ENCODE measurements at places on chromosomes 6 and 20. TPM values are rescaled to one million over a fixed set of nuclear protein-coding genes. Genes with fewer than 3 reads are reported as not detected.

DNA sequence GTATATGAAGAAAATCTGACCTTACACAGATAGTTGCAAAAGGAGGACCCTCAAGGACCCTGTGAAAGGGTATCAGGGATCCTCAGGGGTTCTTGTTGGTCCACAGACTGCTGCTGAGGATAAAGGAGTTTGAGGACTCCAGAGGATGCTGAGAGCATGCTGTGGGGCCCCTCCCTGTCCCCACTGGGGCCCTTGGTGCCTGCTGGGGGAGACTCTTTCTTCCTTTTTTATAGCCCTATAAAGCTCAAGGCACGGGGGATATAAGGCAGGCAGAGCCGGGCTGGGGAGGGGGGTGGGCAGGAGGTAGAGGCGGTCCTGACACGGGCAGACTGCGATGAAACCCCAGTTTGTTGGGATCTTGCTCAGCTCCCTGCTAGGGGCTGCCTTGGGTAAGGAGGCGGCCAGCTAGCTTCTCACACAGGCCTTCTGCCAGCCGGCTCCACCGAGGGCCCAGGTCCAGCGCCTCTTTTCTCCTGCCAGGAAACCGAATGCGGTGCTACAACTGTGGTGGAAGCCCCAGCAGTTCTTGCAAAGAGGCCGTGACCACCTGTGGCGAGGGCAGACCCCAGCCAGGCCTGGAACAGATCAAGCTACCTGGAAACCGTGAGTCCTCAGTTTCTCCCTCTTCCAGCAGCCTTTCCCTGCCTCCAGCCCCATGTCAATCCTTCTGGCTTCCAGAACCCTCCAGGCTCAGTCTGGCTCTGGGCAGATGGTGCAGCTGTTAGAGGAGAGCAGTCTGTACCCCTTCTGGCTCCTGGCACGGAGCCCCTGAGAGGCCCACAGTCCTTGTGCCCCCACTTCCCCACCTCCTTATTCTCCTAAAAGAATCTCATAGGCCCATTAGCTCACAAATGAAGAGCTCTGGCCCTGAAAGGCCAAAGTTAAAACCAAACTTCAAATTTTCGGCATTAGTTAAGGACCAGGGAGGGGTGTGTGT lies at the start of gene LY6G6D:
TSS of gene LY6G6D (plus strand) at position 327 of the 937 bp plus-strand sequence. CDS start at position 335, 8 bp downstream.
- no peak for DNase-seq

GRCh38 chr20:47355489-47356219 lies 845 bp downstream of the ZMYND8 start:
- no peak for DNase-seq

Gene RNGTT
- total RNA-seq: 21.1 TPM

Gene CD109
- total RNA-seq: 7.4 TPM

DNA sequence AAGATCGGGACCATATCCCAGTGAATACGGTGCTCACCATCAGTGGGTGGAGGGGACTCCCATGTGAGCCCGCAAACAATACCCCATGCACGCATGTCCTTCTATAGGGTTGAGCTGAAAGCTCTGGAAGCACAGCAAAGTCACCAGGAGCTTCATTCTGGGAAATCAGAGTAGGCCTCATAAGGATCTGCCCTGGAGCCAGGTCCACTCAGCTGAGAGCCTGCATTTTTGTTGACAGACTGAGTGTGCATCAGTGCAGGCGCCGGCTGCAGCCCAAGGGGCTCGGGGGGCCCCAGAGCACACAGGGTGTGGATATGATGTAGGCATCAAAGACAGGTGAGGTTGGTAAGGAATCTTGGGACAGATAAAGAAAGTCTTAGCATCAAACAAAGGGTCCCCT lies 79.8 kb upstream of the CD93 start:
- DNase-seq: no peak

- no peak for DNase-seq
These were observed 168.3 kb downstream of the COL9A1 start for GRCh38 chr6:70134542-70134941.

GRCh38 chr20:17848249-17849048 lies 120.1 kb downstream of the SNX5 start:
- no peak for DNase-seq

- no peak for DNase-seq
These were observed 77.9 kb downstream of the MRPL14 start for GRCh38 chr6:44049163-44049988.

Gene LINC00237
- total RNA-seq: 2.3 TPM

Gene C2
- 5.5 TPM for total RNA-seq

- no peak for DNase-seq
These were observed 47.9 kb downstream of the CD2AP start for GRCh38 chr6:47525330-47526057.

DNA sequence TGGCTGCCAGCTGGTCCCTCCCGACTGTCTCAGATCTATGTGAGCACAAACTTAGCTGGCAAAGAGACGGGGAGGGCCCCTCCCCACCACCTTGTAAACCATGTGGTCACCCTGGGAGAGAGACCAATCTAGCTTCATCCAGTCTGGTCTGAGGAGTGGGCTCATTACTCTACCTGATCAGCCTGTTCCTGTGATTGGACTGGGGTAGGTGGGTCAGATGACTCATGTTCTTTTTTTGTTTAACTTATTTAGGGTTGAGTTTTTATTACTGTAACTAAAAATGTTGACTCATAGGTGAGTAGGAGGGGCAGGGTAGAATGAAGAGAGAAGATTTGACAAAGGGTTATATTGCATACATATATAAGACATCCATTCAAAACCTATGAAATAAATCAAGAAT lies 4.7 kb downstream of the GSTA4 start:
- no peak for DNase-seq

DNA sequence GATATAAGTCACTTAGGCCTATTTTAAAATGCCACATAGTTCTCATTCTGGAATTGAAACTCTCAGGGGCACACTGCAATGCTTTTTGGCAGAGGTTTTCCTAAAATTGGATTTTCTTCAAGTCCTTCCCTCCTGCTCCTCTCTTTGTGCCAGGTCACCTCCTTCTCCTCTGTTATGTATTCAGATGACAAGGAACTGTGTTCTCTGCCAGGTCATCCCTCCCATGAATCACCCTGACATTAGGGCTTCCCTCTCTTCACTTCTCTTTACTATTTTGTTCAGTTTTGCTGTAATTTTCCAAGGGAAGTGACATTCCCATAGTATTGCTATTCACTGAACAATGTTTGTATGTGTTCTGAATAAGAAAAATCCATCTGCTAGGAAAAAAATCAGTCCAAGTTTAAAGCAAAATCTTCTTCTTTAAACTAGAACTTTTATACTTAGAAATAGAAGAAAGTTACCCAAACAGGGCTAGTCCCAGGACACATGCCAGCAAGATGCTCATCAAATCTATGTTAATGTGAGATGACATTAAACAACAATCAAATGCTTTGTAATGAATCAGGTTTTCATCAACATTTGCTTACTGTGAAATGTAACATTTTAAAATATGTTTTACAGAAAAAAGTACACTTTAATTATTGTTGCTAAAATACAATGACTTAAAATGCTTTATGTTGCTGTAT lies 461.1 kb downstream of the MMUT start:
- no peak for DNase-seq

GRCh38 chr6:127690092-127690491 lies 113.1 kb downstream of the C6orf58 start:
- no peak for DNase-seq

DNA sequence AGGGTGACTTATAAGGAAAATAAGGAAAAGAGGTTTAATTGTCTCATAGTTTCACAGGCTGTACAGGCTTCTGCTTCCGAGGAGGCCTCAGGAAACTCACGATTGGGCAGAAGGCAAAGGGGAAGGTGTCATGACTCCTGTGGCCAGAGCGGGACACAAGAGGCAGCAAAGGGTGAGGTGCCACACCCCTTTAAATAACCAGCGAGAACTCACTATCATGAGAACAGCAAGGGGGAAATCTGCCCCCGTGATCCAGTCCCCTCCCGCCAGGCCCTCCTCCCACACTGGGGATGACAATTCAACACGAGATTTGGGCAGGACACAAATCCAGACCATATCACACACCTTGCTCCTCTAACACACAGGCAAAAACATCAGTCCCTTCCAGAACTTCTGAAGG lies 254.0 kb downstream of the DLL1 start:
- DNase-seq: no peak

DNA sequence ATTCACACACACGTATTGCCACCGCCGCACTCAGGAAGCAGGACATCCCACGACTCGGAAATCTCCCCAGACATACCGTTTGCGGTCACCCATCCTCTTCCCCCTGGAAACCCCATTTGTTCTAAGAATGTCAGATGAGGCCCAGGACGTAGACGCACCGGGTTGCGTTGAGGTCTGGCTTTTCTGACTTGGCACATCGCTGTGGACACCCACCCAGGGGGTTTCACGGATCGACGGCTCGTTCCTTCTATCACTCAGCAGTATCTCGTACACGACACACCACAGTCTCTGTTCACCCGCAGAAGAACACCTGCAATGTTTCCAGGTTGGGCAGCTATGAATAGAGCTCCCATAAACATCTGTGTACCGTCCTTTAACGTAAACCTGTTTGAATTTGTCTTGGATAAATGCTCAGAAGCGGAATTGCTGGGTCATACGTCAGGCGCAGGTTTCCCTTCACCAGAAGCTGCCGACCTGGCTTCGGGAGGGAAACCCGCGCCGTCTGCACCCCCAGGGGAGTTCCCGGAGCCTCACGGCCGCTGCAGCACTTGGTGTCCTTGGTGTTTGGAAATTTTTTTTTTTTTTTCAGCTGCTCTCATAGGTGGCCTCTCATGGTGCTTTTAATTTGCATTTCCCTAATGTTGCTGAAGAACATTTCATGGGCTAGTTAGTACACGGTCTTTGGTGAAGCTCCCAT lies 9.3 kb upstream of the EEF1A2 start:
- no peak for DNase-seq

Gene ADGRG6
- 4.5 TPM for total RNA-seq

Measured in dorsolateral prefrontal cortex (tissue), 122 donors.